Fibroblast of skin of scalp (primary cell): ENCODE measurements at places on chromosomes 3 and 15.

GRCh38 chr15:66883284-66883911 is 181.4 kb downstream of the SMAD6 start:
- DNase-seq = peak; percentile 100

GRCh38 chr15:91793771-91794170 is 59.7 kb upstream of the SLCO3A1 start:
- no peak for DNase-seq

GRCh38 chr3:104273046-104273649 is 1093.6 kb upstream of the ALCAM start:
- DNase-seq = peak; percentile 63

DNA sequence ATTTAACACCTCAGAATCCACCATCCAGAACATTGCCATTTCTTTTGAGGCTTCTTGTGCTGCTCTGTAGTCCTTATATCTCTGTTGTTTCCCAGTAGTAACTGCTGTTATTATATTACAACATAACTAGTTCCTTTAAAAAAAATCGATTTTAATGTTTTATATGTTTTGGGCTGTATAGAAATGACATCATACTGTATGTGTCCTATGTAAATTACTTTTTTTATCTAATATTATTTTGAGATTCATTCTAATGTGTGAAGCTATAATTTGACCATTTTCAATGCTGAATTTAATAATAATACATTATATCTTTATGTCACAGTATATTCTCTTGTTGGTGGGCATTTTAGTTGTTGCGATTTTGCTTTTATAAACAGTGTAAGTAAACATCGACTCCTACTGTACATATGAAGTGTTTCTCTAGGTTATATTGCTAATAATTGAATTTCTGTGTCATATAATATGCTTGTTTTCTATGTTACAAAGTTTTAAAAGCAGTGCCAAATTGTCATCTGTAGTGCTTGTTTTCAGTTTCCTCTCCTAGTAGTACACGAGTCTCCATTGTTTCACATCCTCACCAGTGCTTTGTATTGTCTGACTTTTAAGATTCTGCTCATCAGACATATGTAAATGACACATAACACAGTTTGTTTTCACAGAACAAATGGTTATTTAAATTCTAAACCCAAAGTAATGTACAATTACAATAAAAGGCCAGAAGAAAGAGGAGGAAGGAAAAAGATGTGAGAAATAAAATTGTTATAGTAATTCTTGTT is 172.0 kb upstream of the LRRFIP2 start:
- no peak for DNase-seq

- DNase-seq = peak; percentile 53
These were observed 84.6 kb downstream of the HCN4 start for GRCh38 chr15:73284090-73284716.

DNA sequence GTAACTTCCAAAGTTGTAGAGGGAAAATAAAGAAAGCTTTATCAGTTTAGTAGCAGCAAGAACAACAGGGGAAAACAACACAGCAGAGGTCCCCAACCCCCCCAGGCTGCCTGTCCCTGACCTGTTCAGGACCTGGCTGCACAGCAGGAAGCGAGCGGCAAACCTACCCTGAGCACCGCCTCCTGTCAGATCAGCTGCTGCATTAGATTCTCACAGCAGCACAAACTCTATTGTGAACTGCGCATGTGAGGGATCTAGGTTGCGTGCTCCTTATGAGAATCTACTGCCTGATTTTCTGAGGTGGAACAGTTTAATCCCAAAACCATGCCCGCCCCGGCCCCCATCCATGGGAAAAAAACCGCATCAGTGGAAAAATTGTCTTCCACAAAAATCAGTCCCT is 40.3 kb downstream of the USP50 start:
- no peak for DNase-seq

DNA sequence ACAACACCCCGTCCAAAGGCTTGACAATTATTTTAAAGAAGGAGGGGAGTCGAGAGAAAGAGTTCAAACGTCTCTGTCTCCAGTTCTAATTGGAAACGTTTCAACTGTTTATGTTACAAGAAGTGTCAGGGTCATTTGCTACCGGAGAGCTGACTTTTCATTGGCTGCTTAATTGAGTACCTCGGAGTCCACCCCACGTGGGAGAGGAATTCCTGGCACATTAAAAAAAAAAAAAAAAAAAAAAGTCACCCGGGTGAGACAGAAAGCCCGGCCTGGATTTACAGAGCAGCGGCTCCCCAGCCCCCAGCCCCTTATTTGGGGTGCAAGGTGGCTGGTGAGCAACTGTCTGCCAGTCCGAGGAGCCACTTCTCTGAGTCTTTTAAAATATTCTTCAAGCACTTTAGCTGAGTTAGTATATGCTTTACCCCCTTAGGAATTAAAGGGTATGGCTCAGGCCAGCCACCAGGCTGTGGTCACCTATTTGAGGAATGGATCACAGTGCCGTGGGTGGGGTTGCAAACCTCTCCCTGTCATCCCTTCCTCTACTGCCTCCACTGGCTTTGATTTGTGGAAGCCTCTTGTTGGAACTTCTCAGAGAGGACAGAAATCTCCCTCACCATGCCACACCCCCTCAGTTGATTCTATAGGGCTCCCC is 3.9 kb upstream of the TLE3 start:
- peak; percentile 94 for DNase-seq

DNA sequence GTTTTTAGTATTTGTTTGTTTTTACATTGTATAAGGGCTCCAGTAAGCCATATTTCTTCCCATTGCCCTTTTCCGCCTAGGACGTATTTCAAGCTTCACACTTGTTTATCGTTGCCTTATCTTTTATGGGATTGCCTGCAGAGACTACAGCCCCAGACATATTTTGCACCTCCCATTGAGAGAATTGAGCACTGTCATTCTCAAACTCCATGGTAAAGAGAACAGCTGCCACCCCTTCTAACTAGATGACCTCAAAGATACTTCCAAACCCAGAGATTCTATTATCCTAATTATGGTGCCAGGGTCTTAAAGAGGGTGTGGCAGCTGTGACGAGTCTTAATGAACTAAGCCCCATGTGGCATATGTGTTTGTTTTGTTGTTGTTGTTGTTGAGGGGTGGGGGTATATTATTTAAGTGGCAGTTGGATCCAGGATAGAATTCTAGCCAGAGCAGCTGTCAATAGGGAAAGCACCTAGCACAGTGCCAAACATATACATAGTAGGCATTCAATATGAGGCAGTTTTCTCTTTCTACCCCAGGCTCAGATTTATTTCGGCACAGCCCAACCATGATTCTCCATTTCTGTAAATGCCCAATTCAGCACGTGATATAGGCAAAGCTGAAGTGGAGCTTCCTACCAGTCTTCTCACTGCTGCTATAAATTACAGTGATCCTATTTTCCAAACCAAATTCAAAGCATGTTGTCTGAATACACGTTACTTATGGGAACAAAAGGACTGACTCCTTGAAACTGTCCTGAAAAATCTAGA is 932 bp upstream of the TP53BP1 start:
- DNase-seq = no peak

DNA sequence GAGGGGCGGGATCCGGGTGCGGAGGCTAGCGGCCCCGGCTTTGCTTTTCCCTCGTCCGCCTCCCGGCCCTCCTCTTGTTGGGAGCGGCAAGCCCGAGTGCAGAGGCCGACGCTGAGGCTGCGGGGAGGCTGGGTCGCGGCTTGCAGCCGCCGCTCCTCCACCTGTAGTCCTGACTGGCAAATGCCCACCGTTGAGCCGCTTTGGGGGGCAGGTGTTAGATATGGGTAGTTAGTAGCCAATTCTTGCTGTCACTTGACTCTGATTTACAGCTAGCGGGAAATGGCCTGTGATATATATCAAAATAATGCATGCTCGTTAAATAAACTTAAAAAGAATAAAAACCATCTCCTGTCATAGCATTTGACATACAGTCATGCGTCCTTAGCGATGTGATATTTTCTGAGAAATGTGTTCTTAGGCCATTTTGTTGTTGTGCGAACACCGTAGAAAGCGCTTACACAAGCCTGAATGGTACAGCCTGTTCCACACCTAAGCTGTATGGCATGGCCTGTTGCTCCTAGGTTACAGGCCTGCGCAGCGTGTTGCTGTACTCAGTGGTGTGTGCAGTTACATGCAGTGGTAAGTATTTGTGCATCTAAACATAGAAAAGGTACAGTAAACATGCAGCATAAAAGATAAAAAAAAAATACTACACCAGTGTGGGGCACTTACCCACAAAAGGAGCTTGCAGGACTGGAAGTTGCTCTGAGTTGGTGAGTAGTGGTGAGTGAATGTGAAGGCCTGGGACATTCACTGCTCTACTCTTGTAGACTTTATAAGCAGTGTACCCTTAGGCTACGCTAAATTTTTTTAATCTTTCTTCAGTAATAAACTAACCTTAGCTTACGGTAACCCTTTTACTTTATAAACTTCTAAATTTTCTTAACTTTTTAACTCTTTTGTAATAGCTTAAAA is 873 bp downstream of the CAPN7 start:
- DNase-seq = peak; percentile 18

DNA sequence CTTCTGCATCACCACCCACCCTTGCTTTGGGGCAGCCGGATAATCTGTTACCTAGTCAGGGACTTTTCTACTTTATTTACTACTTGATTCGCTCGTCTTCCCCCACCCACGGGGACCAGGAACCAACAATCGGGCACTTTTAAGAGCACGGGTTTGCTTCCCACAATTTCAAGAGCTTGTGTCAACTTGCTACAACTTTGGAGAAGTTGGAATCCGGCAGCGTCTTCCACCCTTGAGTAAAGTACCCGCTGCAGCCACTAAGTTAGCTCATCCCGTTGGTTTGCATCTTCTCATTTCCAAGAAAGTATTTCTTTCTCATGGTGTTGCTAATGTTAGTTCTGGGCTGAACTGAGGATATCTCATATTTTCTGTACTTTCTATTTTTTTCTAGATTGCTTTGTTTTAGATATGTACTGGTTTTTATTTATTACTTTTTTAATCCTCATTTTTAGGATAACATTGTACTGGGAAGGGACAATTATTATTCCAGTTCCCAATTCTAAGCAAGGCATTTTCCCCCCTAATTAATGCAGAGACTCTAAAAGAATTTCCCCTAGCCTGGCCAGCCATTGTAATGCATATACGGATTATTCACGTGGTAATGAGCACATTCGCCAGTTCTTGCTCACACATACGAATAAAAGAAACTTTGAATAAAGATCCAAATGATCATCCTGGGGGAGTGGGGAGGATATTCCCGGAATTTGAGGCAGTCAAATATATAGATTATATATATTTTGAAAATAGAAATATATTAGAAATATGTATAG is 4.0 kb downstream of the SOX2 start:
- DNase-seq = peak; percentile 25

DNA sequence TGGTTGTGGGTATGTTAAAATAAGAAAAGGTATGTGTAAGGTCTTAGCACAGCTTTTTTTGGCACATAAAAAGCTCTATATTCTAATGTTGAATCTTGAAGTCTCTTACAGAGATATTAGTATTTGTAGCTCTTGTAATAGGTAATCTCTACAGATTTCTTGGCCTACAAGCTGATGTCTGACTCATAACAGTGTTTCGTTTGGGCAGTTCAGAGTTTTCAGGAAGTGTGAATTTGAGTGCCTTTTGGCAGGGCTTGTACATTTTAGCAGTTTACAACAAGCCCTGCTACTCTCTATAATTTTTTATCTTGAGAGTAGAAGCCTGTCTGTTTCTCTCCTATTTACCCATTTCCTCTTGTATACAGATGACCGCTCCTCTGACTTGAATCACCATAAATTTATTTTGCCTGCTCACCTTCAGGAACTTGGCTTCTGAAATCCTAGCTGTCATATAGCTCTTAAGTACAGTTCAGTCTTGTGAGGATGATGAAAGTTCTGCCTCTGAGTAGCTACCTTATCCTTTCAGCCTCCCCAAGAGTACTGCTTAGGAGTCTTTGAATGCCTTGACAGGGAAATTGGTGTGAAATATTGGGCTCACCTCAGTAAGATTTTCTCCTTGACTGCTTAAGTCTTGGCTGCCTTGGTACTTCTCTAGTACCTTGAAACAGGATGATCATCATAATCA is 419.9 kb upstream of the RARB start:
- peak; percentile 41 for DNase-seq

DNA sequence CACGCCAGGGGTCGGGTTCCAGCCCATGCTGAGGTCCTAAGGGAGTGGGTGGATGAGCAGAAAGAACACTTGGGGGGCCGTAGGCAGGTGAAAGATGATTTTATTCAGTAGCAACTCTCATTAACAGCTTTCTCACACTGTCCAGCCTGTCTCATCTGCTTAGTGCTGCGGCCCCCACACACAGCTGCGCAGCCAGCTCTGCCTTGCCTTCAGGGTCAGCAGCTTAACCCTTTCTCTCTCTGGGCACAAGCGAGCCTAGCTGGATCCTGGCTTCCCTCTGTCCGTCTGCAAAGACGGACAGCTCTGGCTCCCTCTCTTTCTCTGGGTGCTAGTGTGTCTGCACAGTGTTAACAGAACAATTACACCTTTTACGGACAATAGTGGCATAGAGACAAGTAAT is 21.3 kb downstream of the NPAP1 start:
- no peak for DNase-seq

GRCh38 chr15:62636823-62637573 is 405.5 kb upstream of the TPM1 start:
- no peak for DNase-seq

GRCh38 chr3:146268535-146269219 is 17.8 kb upstream of the PLSCR4 start:
- no peak for DNase-seq

DNA sequence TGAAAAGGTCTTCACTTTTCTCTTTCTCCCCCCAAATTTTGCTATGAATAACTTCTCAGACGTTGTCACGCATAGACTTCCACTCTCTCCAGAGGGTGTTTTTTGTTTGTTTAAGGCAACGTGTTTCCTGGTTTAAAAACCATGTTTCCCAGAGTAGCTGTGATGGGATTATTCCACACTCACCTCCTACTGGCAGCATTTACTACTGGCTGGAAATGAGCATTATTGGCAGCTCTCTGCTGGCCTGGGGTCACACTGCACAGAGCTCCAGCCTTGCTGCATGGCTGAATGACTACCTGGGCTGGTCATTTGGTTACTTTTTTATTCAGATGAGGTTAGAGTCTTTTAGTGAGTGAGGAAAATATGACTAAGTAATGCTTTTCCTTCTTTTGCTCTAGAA is 65.2 kb downstream of the RARB start:
- DNase-seq = peak; percentile 65

GRCh38 chr3:185150561-185150960 is 2.3 kb downstream of the C3orf70 start:
- no peak for DNase-seq

DNA sequence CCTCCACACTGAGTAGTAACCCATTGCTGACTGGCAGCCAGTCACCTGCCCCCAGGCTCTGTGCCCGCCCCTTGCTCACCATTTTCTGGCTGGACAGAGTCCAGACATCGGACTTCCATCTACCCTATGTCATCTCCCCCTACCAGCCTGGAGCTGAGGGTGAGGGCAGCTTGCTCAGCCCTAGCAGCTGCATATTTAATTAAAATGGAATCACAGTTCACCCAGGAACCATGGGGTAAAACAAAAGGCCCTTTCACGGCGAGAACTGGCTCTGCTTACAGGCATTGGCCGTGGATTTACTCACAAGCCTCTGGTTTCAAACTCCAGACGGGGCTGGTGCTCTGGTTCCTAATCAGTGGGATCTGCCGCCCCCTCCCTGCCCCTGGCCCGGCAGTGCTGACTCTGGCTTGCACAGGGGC is 94.9 kb upstream of the ATP2B2 start:
- DNase-seq = no peak

GRCh38 chr15:83092309-83092976 is 15.0 kb upstream of the TM6SF1 start:
- DNase-seq = no peak
